HTR-8/SVneo (cell line): ENCODE measurements at places on chromosomes 13 and 19.

DNA sequence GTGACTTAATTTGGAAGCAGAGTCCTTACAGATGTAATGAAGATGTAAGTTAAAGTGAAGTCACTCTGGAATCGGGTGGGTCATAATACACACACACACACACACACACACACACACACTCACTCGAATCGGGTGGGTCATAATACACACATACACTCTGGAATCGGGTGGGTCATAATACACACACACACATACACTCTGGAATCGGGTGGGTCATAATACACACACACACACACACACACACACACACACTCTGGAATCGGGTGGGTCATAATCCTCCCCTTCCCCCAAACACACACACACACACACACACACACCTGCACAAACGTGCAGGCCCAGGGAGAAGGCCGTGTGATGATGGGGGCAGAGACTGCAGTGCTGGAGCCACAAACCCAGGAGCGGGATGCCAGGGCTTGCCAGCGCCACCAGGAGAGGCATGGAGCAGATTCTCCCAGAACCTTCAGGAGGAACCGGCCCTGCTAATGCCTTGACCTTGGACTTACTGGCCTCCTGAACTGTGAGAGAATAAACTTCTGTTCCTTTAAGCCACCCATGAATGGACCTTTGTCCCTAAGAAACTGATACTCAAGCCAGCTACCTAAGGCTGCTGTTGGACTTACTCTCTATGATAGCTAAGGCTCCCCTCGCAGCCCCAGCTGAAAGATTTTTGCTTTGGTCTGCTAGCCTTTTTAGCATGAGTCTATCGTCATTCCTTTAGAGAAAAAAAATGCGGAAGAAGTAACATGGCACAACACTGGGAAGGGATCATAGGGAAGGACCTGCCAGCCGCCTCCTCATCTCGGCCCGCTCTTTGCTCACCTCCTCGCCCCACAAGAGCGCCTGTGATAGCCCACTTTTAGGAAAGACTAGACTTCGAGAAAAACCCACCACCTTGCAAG lies 136.2 kb upstream of the RNF113B start:
- DNase-seq: no peak

DNA sequence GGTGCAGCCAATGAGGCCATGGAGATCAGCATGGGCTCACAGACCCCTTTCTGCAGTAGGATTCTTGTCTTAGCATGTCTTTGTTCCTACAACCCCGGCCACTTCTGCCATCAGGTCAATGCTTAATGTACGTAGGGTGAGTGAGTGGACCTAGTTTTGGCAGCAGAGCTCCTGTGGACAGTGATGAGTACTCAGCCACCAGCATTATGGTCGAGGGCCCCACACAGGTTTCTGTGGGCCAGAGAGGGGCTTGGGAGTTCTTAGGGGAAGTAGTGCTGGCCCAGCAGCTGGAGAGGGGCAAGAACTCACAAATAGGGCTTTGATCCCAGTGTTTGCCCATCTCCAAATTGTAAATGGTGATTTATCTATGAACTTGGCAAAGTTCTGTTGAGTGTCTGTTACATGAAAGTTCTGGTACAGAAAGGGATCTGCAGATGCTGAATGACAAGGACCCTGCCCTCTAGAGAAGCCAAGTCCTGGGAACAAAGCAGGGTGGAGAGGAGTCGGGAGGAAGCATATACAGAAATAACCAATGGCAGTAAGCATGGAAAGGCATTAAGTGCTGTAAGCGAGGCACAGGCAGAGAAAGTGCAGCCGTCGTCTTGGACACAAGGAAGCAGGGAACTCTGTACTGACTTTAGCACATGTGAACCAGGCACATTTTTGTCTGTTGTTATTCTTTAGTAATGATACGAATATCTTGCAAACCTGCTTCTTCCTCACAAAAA lies 185.1 kb downstream of the MTUS2 start:
- no peak for DNase-seq

- DNase-seq: no peak
Observed at GRCh38 chr19:11674067-11674492, 64.7 kb downstream of the ZNF823 start.

DNA sequence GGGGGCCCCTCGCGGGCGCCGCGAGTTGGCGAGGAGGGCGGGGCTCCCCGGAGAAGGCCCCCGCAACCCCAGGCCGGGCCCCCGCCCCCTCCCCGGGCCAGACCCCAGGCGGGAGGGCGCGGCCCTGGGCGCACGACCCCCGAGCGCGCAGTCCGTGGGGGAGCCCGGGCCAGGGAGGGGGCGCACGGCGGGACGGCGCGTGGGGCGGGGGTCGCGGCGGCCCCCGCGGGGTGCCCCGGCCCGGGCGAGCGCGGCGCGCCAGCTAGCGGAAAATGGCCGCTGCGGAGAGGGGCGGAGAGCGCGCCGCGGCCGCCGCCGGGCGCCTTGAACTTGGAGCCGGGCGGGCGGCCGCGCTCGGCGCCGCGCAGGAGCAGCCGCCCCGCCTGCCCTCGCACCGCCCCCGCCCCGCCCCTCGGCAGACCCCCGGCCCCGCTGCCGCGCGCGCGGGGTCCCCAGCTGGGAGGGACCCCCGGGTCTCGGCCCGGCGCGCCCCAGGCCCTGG lies 6.4 kb upstream of the NFIC start:
- DNase-seq: no peak

- no peak for DNase-seq
Observed at GRCh38 chr19:55495646-55496349, 7.6 kb downstream of the SSC5D start.

DNA sequence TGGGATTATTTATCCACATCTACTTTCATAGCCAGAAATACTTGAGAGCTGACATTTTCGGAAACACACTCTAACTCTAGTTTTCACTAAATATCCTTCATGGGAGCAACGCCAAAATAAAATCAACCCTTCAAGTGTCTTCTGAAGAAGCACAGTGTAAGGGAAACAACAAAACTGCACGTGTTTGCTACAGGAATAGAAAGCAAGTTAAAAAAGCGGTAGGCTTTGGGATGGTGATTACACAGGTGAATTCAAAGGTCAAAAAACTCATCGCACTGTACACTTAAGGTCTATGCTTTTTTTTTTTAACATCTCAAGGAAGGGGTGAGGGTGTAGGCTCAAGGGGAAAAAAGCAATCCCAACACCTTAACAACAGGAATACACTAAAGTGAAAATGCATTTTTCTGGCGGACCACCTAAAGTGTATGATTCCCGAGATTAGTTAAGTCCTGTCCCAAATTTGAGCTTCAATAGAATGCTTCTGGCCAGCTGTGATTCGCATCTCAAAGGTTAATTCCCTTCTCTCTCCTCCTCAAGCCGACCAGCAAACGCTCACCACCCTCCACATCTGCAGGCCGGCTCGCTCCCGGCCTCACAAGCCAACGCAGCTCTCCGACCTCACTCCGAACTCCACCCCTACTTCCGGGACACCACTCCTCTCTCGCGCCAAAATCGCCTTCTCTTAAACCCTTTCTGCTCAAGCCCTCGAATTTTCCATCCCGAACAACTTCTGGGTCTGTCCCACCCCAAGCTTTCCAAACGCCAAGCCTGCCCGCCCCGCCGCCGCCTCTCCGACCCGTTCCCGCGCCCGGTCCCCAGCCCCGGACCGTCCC lies 1.1 kb downstream of the ARGLU1 start:
- peak; percentile 31 for DNase-seq

- no peak for DNase-seq
Observed at GRCh38 chr19:9939301-9939913, 3.1 kb upstream of the OLFM2 start.
